ENCODE measurements at places on chromosomes 6 and 20.

GRCh38 chr20:47789764-47790579, 4.7 kb upstream of the SULF2 start:
- DNase-seq = no peak

- no peak for DNase-seq
Observed at GRCh38 chr20:37790900-37791299, 97.1 kb downstream of the CTNNBL1 start.

DNA sequence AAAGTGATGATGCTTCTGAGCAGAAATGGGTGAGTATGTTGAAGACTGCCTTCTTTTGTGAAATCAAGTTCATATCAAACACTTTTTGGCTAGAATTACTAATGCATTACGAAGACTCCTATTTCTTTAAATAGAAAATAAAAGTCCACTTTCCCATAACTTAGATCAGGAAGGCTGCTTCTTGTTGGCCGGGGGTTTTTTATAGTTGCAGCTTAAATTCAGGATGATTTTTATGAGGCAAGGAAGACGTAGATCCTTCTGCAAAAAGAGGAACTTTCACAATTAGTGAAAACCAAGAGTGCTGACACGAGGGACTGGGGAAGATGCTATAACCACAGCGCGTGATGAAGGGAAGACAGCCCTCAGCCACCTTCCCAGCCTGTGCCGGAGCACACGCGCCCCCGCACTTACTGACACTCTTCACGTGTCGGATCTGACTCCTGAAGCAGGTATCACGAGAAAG, 206.1 kb upstream of the PRDM1 start:
- DNase-seq = no peak

DNA sequence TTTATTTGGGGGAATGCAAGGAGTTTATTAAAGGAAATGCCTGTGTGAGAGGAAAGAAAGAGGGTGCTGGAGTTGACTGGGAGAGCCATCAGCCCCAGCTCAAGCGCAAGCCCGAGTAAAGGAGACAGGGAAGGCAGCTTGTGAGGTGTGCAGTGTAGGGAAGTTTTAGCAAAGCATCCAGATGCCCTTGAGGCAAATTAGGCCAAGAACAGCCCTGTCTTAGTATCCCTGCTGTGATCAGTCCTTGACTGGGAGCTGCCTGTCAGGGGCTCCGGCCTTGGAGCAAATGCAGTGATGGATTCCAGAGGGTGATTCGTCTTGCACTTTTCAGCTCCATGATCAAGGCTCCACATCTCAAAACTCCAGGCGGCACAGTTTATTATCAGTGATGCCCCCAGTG, 561.7 kb downstream of the KIF16B start:
- no peak for DNase-seq

- no peak for DNase-seq
Observed at GRCh38 chr6:109284675-109285074, 97.6 kb downstream of the CD164 start.

All from ecto neural progenitor cell (in vitro differentiated cells).